ENCODE measurements at places on chromosomes 1 and 21. TPM values are rescaled to one million over a fixed set of nuclear protein-coding genes. Genes with fewer than 3 reads are reported as not detected.

The CFAP107 gene
- not detected for total RNA-seq

The WDR26 gene
- 79.0 TPM for total RNA-seq

The SLC44A5 gene
- 4.2 TPM for total RNA-seq

DNA sequence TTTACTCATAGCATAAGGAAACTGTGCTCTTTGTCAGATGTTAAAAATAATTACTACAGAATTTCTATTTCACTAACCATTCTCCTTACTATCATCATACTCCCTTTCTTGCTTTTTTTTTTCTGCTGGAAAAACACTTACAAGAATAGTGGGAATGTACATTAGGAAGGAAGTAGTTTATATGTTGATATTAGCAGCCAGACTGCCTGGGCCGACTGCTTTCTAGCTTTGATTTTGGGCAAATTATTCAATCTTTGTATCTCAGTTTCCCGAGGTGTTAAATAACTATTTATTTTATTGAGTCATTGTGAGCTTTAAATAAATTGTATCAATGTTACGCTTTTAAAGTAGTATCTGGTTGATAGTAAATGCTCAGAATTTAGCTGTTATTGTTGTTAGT, 122.4 kb downstream of the USP25 start:
- peaks cover 12% of the 10 kb centered on the region for H3K36me3 ChIP-seq
- no peaks in the 10 kb centered on the region for H3K4me1 ChIP-seq
- H3K27me3 ChIP-seq, result no peaks in the 10 kb centered on the region
- no peak overlapping the region for H3K4me3 ChIP-seq

DNA sequence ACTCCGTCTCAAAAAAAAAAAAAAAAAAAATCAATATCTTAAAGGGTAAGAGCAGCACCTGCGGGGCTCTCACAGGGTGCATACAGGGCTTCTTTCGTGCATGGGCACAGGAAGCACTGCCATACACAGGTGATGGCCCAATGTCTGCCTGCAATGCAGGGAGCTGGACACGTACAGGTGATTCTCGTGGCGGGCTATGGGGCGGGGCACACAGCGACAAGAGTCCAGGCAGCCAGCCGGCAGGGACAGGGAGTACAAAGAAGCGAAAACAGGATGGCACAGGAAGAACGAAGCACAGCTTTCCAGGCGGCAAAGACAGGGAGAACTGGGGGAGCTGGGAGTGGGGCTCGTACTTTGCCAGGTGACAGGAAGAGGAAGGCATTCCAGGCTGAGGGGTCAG, 1.6 kb downstream of the KIF17 start:
- no peaks in the 10 kb centered on the region for H3K4me1 ChIP-seq
- no peaks in the 10 kb centered on the region for H3K36me3 ChIP-seq
- no peak overlapping the region for H3K4me3 ChIP-seq
- H3K27ac ChIP-seq, result no peak overlapping the region
- H3K27me3 ChIP-seq, result peaks cover 24% of the 10 kb centered on the region
- DNase-seq, result no peak

DNA sequence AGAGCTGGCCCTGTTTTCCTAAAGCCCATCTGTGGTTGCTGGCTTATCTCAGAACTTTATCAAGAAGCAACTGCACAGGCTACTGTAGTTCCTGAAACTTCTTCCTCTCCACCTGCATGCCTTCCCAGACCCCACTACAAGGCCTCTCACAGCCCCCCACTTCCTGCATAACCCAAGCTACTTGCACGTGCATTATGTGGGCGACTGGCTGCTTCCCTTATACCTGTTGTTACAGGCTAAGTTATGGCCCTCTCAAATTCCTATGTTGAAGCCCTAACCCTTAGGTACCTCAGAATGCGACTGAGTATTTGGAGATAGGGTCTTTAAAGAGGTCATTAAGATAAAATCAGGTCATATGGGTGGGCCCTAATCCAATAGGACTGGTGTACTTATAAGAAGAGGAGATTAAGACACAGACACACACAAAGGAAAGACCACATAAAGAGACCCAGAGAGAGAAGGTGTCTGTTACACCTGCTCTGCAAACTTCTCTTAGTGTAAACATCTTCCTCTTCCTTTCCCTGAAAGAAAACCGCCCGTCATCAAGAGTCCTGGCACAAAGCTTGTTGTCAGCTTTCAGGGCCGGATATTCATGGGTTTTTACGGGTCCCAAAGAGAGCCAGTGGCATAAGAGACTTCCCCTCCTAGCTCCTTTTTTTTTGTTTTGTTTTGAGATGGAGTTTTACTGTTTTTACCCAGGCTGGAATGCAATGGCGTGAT, 5.1 kb downstream of the ZNF496 start:
- DNase-seq, result no peak
- no peak overlapping the region for H3K27ac ChIP-seq
- no peaks in the 10 kb centered on the region for H3K27me3 ChIP-seq
- H3K4me3 ChIP-seq, result no peak overlapping the region
- H3K4me1 ChIP-seq, result peaks cover 4% of the 10 kb centered on the region
- peaks cover 81% of the 10 kb centered on the region for H3K36me3 ChIP-seq

DNA sequence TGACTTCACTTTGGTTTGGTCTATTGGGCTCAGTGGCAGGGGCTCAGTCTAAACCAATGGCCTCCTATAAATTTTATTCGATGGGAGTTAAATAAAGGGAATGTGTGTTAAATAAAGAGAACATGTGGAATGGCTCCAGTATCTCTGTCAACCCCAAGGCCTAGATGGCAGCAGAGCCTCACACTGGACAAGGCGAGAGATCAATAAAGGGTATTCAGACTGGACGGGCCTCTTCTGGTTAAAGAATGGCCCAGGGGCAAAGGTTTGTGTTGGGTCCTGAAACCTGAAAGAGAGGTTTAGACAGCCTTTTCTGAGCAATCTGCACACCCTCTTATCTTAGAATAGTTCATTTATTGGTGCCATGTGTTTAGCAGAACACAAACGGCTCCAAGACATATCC, 34.7 kb downstream of the SH3BP5L start:
- no peaks in the 10 kb centered on the region for H3K4me1 ChIP-seq
- no peaks in the 10 kb centered on the region for H3K27me3 ChIP-seq
- no peak overlapping the region for H3K27ac ChIP-seq
- no peaks in the 10 kb centered on the region for H3K36me3 ChIP-seq

DNA sequence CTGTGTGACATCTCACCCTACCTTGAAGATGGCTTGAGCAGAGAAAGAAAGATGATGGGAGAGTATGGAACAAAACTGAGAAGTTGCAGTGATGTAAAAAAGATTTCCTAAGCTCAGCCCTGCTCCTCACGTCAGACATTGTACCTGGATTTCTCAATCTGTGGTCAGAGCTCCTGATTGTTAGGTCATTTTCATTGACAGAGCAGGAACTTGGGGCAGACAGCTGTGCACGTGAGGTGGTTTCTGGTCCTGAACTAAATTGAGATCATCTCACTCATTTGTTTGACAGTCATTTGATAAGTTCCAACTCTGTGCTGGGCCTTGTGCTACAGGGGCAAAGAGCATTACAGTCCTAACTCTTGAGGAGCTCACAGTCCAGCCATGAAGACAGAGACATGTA, 10.2 kb downstream of the TRAF3IP3 start:
- no peak for DNase-seq
- H3K27ac ChIP-seq, result no peak overlapping the region
- H3K27me3 ChIP-seq, result peaks cover 7% of the 10 kb centered on the region
- no peaks in the 10 kb centered on the region for H3K36me3 ChIP-seq
- no peaks in the 10 kb centered on the region for H3K4me1 ChIP-seq

- H3K27me3 ChIP-seq, result no peaks in the 10 kb centered on the region
- no peak overlapping the region for H3K27ac ChIP-seq
- no peaks in the 10 kb centered on the region for H3K4me1 ChIP-seq
These were observed 619.0 kb upstream of the CHRM3 start for GRCh38 chr1:238767321-238767720.

- no peak overlapping the region for H3K27ac ChIP-seq
- no peak overlapping the region for H3K4me3 ChIP-seq
- peaks cover 4% of the 10 kb centered on the region for H3K36me3 ChIP-seq
- H3K4me1 ChIP-seq, result peaks cover 20% of the 10 kb centered on the region
These were observed 30.6 kb downstream of the DNAJC6 start for GRCh38 chr1:65339866-65340468.

- H3K4me1 ChIP-seq, result peaks cover 6% of the 10 kb centered on the region
- no peaks in the 10 kb centered on the region for H3K36me3 ChIP-seq
- peak overlapping the region; percentile 46 for H3K4me3 ChIP-seq
- no peaks in the 10 kb centered on the region for H3K27me3 ChIP-seq
- H3K27ac ChIP-seq, result no peak overlapping the region
These were observed 133.4 kb downstream of the PLPPR5 start for GRCh38 chr1:98870959-98871903.

DNA sequence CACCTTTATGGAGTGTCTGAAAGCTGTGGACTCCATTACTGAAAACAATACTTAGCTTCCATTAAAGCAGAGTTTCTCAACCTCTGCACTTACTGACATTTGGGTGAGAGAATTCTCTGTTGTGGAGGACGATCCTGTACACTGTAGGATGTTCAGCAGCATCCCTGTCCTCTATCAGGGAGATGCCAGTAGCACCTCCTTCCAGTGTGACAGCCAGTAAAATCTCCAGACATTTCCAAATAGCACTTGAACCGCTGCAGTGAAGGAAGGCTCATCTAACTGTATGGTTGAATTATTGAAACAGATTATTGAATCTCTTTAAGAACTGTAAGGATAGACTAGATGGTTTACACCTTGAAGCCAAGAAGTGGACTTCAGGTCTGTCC, 3.1 kb downstream of the PRDM2 start:
- H3K4me1 ChIP-seq, result no peaks in the 10 kb centered on the region
- H3K4me3 ChIP-seq, result no peak overlapping the region
- DNase-seq, result no peak
- no peak overlapping the region for H3K27ac ChIP-seq
- no peaks in the 10 kb centered on the region for H3K36me3 ChIP-seq
- H3K27me3 ChIP-seq, result peaks cover 8% of the 10 kb centered on the region

DNA sequence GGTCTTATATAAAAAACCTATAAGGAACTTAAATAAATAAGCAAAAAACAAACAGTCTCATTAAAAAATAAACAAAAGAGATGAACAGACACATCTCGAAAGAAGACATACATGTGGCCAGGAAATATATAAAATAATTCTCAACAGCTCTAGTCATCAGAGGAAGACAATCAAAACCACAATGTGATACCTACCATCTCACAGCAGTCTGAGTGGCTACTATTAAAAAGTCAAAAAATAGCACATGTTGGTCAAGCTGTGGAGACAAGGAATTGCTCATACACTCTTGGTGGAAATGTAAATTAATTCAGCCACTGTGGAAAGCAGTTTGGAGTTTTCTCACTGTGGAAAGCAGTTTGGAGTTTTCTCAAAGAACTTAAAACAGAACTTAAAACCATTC, 100.3 kb upstream of the ADAMTS5 start:
- no peak overlapping the region for H3K27ac ChIP-seq
- no peaks in the 10 kb centered on the region for H3K4me1 ChIP-seq
- H3K4me3 ChIP-seq, result no peak overlapping the region
- H3K36me3 ChIP-seq, result no peaks in the 10 kb centered on the region
- DNase-seq, result no peak
- no peaks in the 10 kb centered on the region for H3K27me3 ChIP-seq
